ENCODE measurements at places on chromosomes 2 and 18.

DNA sequence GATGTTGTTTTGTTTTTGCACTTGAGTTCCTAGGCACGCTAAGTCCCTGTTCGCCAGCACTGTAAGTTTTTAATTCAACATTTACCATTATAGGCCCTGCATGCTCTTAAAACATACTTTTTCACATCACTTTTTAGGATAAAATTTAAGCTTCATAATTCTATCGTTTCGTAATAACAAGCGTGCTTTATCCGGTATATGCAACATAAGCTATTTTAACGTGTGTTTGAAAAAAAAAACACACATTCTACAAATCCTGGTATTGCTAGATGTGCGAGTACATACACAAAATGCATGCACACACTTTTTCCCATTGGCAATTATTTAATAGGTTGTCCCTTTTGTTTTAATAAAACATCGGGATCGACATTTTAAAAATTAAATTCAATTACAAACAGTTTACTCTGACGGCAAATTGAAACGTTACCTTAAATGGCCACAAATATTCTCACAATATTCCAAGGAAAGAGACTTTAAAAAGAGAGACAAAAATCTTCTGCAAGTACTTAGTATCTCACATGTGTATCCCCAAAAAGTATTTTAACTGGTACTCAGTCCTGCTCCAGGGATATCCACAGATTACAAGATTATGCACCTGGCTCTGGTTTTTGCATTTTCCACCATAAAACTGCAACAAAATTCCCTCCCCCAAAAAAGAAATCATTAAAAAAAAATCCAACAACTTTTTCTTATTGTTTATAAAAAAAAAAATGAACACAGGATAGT lies 1.0 kb upstream of the TCF4 start:
- DNase-seq, result no peak

DNA sequence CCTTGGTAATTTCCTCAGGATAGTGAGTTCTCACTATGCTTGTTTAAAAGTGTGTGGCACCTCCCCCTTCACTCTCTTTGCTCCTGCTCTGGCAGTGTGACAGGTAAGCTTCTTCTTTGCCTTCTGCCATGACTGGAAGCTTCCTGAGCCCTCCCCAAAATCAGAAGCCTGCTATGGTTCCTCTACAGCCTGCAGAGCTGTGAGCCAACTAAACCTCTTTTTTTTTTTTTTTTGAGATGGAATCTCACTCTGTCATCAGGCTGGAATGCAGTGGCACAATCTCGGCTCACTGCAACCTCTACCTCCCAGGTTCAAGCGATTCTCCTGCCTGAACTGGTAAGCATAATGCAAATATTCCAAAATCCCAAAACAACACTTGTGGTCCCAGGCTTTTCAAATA lies 80.0 kb downstream of the SOWAHC start:
- DNase-seq, result no peak

DNA sequence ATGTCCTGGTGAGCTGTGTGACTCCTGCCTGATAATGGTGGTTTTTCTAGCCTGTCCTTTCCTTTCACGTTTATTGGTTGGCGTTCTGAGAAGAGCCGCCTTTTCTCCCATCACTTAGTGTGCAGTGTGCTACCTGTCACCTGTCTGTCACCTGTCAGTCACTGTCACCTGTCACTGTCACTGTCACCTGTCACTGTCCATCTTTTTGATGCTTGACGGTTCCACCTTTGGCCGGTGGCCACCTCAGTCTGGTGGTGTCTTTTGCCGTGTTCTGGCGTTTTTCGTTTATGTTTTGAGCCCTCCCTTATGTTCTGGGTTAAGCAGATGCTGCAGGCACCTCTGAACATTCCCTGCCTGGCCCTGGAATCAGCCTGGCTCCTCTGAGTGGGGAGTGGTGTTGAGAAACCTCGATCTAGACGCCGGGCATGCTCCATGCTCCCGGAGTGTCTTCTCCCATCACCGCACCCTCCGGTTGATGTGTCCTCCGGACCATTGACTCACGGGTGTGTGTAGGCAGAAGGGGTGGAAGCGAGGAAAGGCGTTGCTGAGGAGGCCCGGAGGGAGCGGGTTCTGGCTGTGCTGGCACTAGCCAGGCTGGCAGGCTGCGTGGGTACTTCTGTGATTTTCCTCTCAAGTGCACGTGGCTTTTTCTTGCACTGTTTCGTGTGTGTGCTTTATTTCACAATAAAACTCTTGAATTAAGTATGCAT lies 20.7 kb downstream of the DTYMK start:
- DNase-seq, result no peak

- peak; percentile 56 for DNase-seq
Measured at GRCh38 chr2:31238126-31238905, 4.4 kb downstream of the EHD3 start.

DNA sequence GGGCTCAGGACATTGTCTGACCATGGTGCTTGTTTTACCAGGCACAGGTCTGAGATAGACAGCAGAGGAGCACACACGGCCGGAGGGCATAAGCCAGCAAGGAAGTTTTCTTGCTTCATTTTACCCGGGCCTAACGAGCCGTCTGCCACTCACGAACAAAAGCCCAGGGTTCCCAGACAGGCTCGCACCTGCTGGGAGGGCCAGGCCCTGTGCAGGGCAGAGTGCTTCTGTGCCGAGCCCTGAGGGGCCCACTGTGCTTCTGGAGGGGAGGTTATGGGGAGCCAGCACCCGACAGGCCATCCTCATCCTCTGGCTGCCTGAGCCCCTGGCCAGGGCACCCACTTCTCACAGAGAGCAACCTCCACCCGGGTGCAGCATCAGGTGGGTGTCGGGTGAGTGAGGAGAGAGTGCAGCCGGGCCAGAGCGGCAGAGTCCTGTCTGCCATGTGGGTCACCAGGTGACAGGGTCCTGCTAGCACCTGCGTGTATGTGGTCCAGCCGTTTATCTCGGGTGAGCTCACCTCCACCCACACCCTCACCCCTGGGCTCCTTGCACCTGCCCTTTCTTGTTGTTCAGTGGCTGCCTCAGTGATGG lies 297.9 kb downstream of the NDUFA10 start:
- no peak for DNase-seq

GRCh38 chr18:13235981-13236380 lies 17.4 kb downstream of the LDLRAD4 start:
- no peak for DNase-seq

- DNase-seq, result no peak
Measured at GRCh38 chr2:86135653-86136052, 29.6 kb downstream of the PTCD3 start.

DNA sequence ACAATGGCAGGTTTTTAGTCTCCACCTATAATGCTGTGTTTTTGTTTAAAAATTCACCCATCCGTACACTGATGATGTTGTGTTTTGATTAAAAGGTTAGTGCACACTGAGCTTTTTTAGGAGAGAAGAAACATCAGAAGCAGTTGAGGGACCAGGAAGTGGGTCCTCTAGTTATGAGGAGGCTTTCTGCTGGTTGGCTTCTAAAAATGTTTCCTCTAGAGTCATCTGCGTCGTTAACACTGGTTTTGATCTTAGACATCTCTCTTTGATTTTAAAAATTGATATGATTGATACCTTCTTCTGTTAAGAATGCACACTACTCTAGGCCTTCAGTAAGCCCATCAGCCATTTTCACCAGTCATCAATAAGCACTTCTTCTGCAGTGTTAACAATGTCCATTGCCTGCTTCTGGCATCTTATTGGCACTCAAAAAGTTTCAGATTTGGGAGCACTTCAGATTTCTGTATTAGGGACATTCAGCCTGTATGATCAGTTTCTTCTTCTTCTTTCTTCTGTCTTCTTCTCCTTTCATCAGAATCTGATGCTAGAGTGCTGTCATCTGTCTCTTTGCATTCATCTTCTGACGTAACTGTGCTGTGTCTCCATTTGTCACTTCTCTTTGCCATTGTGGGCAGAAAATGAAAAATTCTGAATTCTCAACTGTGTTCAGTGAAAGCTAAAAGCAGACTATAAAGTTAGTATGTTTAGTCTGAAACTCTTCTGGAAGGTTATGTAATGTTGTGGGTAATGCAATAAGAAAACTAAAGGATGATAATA lies 56.3 kb downstream of the PHLPP1 start:
- DNase-seq, result no peak

DNA sequence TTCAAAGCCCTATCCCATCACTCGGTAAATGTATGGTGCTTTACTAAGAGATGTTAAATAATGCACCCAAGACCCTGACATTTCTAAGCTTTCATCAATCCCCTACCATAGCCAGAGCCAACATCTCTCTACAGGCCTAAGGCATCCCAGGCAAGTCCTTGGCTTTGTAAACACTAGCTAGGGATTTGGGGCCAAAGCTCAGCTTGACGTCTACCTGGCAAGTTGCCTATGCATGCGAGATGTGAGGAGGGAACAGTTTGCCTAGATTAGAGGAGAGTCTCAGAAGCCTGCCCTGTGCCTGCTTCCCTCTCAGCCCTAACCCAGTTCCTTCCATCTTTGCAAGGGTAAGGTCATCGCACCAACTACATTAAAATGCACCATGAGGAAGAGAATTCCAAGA lies 221.5 kb upstream of the NCKAP5 start:
- DNase-seq, result no peak

DNA sequence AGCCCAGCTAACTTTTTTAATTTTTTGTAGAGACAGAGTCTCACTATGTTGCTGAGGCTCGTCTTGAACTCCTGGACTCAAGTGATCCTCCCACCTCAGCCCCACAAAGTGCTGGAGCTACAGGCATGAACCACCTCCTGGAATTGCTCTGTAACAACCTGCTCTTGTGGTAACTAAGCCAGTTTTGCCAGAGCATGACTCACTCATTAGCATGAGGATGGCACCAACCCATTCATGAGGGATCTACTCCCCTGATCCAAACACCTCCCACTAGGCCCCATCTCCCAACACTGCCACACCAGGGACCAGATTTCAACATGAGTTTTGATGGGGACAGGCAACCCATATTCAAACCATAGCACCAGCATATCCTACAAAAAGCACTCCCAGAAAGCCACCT lies 348.9 kb upstream of the RAB12 start:
- DNase-seq, result no peak

All from HFFc6 (cell line).